ENCODE measurements at places on chromosomes 7 and 10. TPM values are rescaled to one million over a fixed set of nuclear protein-coding genes. Genes with fewer than 3 reads are reported as not detected.

Gene PAPSS2
- not detected for total RNA-seq

Gene RSPH10B2
- total RNA-seq, result 0.39 TPM

Gene ZCWPW1
- total RNA-seq, result 4.0 TPM

Gene ZNF239
- total RNA-seq, result 0.81 TPM

Gene ICA1
- total RNA-seq, result 11.3 TPM

Gene NUTM2E
- total RNA-seq, result not detected

Gene SH2D4B
- 0.25 TPM for total RNA-seq

Gene NUDT13
- 1.8 TPM for total RNA-seq

Gene BRAT1
- total RNA-seq, result 24.6 TPM

DNA sequence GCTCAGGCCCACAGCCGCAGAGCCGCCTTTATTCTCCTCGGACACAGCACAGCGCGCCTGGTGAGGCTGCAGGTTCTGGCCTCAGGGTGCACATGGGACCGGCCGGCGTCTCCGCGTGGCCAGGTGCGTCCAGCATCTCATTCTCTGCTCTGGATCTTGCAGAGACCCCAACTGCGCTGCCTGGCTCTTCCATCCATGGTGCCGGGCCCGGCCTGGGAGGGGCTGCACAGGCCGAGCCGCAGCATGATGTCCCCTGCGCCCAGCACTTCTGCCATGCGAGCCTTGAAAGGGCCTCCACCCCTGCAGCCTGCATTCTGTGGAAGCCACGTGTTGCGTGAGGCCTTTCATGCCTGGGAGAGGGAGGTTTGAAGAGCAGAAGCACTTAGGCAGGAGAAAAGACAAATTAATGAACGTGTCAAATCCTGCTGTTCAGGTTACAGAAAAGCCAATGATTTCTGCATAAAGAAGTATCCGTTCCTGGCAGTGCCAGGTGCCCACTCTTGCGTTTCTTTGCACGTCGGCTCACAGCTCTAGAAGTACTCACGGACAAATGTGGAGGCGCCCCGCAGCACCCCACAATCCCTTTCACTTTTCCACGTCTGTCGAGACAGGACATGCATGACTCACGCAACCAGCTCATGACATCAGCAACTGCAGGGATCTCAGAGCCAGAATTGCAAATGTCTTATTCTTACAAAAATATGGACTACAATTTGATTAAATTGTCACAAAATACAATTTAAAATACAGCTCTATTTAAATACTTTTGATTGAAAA, 571.4 kb downstream of the DNAJB6 start:
- no peak for DNase-seq

GRCh38 chr10:114172776-114173602, 1.0 kb downstream of the CCDC186 start:
- DNase-seq, result peak; percentile 38

- peak; percentile 53 for DNase-seq
These were observed 60.9 kb downstream of the ARMC3 start for GRCh38 chr10:22988581-22989360.

DNA sequence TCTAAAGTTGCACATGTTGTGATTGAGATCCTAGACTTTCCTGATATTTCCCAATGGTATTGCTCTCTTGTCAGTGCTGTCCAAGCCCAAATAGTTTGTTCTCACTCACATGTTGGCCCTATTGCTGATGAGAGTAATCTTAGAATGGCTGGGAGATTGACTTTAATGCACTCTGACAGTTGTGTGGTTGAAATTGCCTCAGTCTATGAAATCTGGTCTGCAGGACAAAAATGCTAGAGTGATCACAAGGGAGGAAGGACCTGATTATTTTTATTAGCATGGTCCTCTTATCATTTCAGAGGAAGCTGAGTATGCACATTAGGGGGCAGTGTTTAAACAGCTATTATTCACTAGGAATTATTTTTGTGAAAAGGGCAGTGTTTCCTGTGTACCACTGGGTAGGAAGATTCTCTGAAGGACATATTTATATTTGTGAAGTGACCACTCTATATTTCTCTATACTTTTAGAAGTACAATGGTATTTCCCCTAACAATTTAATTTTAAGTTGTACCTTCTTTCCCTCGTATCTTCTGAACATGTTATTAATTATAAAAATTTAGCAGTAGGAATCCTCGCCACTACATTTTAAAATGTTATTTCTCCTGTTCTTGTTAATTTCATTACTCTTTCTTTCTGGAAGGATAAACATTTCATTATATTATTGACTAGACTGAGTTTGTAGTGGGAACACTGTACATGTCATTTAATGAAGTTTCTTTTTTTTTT, 64.4 kb downstream of the SUGCT start:
- no peak for DNase-seq

DNA sequence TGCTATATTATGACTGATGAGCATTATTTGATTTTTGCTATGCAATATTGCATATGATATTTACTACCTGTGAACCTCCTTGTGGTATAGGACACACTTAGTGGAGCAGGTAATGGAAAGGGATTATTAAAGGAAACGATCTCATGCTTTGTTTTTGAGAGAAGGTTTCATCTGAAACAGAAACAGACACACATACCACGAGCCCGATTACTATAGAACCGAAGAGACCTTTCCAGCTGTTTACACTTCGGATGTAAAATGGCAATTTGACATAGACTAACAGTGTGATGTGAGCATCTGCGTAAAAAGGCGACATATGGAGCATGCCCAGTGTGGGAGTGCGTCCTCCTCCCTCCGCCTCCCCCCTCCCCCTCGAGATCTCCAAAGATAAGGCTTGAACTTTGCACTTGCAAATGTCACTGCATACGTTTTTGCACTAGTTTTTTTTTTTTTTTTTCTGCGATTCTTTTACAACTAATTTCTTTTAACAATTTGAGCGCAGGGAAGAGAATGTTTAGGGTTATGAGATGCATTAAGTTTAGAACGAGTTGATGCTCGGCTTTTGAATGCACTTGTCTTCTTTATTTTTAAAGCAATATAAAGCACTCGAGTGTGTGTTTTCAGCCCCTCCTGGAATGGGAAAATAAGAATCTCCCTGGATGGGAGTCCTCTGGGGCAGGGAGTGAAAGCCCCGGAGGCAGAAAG, 251.0 kb downstream of the NSUN6 start:
- peak; percentile 4 for DNase-seq

DNA sequence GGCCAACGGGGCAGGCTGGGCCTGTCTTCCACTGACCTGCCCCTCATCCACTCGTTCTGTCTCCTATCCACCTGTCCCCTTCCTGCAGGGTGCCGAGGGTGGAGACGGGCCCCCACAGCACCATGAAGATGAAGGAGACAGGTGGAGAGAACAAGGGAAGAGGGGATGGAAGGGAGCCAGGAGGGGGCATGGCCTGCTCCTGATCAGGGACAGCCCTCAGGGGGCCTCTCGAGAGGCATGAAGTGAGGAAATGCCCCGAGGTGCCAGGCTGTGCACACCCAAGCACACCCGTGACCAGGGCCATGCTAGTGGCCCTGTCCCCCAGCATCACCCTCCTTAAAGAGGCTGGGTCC, 111.2 kb downstream of the ZMIZ1 start:
- no peak for DNase-seq

DNA sequence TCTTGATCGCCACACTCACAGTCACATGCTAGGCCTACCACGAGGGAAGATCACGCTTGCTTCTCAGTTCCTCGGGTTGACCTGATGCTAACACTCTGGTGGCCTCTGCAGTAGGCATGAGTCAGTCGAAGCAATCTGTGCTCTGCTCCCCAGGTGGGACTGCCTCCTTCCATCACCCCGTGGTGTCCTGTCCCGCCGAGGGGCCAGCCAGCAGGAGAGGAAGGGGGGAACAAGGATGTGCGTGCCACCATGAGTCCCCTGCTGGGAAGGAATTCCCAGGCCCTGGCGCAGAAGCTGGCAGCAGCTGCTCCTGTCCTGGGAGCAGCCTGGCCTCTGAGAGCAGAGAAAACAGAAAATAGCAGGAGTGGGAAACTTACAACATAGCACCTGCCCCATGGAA, 695.0 kb upstream of the NRP1 start:
- no peak for DNase-seq

GRCh38 chr10:97892939-97893338, 43.3 kb downstream of the GOLGA7B start:
- DNase-seq, result no peak

- no peak for DNase-seq
These were observed 335.2 kb downstream of the SDK1 start for GRCh38 chr7:3636131-3636860.

- DNase-seq, result no peak
These were observed 99.9 kb downstream of the CREM start for GRCh38 chr10:35226507-35226906.

- no peak for DNase-seq
These were observed 58.9 kb downstream of the COL17A1 start for GRCh38 chr10:104026762-104027161.

- no peak for DNase-seq
These were observed 9.6 kb downstream of the CAPZA2 start for GRCh38 chr7:116872026-116872425.

GRCh38 chr7:95421847-95422444, 12.9 kb downstream of the PON2 start:
- no peak for DNase-seq

DNA sequence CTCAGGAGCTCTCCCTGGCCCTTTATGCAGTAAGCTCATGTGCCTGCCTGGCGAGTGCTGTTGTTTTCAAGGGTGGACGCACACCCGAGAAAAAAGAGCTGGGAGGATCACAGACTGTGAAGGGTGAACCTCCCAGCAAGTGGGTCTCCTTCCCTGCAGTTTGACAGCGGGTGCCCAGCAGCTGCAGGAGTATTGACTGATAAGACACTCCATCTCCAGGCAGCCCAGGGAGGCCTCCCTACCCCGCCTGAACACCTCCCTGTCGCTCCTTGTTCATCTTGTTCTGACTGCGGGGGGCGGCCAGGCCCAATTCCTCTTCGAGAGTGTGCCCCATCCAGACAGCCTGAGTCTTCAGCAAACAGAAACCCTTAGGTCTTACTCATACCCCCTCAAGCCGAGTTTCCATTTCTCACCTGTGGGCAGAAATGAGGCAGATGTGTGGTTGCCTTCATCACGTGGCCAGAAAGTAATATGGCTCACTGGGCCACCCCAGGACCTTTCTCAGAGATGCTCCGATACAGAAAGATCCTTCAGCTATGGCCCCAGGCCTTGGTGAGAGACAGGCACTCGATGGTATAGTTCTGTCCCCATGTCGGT, 17.2 kb downstream of the MDH2 start:
- no peak for DNase-seq
